Cardiac fibroblast (primary cell): ENCODE measurements at places on chromosomes 3 and 15.

- no peak for DNase-seq
Observed at GRCh38 chr3:113063126-113063894, 72.5 kb downstream of the GTPBP8 start.

- DNase-seq = peak; percentile 49
Observed at GRCh38 chr15:52031556-52031955, 12.5 kb downstream of the MAPK6 start.

GRCh38 chr3:155190691-155191090 is 102.8 kb downstream of the STRIT1 start:
- no peak for DNase-seq

DNA sequence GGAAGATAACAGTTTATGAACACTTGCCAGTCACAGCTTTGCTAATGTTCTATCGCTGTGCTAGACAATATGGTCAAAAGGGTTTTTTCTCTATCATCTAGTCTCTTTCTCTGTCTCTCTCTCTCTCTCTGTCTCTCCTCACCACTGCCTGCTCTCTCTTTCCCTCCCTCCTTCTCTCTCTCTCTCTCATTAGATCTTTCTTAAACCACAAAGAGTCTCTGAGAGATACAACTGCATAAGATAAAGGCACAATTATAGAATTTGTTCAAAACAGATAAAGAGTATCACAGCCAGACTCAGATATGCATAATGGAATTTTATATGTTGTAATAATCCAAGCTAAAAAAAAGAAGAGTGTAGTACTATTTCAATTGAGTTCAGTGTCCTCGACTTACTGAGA is 258.4 kb downstream of the MECOM start:
- DNase-seq = no peak

DNA sequence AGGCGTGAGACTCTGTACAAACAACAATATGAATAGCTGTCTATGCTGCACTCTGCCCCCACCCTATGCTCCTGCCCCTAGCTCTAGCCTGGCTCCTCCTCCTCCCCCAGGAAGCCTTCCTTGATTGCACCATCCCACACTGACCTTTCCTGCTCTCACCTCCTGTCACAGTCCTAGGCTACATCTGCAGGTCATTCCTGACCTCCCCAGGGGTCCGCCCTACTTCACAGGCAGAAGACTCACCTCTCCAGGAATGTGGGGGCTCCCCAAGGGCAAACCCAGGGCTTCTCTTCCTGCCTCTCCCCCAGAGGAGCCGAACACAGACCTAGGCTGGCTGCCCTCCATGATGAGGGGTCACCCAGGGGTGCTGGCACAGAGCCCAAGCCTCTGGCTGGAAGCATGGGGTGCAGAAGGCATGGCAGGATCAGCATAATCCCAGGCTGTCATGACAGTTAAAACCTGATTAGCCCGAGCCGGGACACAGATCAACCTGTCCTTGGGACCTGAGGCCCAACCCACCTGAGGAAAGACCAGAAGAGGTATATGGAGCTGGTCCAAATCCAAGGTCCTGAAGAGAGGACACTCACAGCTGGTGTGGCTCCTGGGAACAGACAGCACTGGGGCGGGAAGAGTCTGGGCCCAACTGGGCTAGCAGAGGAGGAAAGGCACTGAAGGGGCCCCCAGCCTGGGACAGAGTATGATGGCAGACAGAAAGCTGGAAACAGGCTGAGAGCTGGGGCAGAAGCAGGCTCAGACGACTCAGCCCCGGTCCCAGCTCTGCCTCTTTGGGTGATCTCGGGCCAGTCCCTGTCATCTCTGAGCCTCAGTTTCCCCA is 5.9 kb downstream of the SEMA7A start:
- no peak for DNase-seq

GRCh38 chr3:117898722-117899522 is 1135.7 kb downstream of the IGSF11 start:
- DNase-seq = peak; percentile 38

- DNase-seq = no peak
Observed at GRCh38 chr15:68653031-68653635, 74.3 kb downstream of the CORO2B start.

DNA sequence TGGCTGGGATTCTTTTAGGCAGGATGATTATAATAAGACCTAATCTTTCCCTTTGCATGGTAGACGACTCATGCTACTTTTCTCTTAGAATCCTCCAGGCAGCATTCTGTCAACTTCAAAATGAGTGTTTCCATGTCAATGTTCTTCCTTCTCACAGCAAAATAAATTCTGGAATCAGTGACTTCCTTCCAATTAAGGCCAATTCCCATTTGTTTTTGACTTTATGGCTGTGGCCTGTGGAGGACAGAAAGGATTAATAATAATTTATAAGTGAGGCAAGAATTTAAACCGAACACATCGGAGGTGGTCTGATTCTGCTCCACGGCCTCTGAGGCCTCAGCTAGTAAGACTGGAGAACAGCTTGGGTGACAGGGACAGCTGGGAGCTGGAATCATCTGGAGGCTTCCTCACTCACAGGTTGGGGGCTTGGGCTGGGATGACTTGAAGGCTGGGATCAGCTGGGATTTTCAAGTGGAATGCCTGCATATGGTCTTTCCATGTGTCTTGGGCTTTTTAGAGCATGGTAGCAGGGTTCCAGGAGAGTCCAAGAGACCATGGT is 241.8 kb upstream of the MCTP2 start:
- no peak for DNase-seq

DNA sequence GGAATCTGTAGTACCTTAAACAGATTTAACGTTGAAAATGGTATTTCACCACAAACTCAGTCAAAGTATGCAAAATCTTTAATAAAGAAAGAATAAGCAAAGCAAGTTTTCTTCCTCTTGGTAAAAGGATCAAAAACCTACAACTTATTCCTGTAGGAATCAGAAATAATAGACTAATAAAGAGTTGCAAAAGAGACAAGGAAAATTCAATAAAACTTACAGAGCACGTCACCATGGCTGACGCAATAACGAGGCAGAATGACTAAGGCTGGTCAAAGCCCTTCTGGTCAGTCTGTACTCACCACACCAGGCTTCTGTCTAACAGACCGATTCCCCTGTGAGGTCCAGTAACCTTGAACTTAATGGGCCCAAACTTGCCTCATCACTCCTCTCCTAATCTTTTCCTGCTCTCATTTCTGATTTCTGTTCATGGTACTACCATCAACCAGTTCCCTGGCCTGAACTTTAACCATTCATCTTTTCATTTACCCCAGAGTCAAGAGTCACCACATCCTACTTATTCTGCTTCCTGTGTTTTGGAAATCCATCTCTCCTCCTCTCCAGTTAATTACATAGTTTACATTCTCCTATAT is 5.0 kb downstream of the MASP1 start:
- DNase-seq = peak; percentile 78

- peak; percentile 81 for DNase-seq
Observed at GRCh38 chr3:50254577-50255250, 14.2 kb upstream of the SEMA3B start.

DNA sequence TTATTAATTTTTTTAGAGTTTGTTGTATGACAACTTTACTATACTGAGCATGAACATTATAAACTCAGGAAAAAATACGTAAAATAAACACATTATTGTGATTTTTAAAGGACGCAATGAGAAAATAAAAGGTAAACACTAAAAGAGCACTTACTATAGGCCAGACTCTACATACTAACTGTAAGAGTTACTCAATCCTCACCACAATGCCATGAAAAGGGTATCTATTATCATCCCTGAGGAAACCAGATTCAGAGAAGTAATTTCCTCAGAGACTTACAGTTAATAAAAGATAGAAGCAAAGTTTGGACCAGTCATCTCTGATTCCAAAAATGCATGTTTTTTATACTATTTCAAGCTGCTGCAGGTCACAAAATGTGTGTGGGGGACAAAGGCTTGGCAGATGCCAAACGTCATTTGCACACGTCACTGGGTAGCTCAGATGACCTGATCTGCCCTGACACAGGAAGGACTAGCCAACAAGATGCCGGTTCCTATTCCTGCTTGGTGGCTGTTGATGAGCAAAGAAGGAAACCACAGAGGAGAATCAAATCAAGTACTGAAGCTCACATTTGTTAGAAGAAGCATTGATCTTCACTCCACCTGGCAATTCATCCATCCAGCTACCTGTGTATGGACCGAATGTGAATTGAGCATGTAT is 42.3 kb downstream of the KLHL6 start:
- DNase-seq = no peak

DNA sequence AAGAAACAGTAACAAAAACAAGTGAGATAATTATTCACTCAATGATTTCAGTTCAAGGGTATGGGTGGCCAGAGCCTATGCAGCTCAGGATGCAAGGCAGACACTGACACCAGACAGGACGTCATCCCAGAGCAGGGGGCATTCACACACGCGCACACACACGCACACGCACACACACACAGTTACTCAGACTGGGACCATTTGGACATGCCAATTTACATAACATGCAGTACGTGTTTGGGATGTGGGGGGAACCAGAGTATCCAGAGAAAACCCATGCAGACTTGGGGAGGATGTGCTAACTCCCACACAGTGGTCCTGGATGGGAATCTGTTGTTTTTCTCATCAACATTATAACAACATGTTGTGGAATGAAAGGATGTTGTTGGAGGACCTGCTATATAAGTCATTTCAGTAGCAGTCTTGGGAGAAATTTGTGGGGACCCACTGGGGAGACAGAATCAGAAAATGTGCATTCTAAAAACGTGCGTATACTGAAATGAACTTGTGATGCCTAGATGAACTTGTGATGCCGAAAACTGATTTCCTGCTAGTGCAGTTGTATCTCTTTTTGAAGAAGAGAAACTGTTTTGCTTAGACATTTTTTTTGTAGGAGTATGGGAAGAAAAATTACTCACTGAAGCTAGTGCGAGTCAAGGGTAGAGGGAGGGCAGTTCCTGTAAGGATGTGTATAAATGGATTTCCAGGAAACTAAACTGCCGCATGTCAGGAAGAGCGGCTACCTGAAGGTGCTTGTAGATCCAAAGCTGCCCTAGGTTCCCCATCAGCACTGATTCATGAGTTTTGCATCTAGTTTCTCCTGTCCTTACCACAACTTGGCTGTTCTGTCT is 25.2 kb downstream of the CD200 start:
- DNase-seq = peak; percentile 53

DNA sequence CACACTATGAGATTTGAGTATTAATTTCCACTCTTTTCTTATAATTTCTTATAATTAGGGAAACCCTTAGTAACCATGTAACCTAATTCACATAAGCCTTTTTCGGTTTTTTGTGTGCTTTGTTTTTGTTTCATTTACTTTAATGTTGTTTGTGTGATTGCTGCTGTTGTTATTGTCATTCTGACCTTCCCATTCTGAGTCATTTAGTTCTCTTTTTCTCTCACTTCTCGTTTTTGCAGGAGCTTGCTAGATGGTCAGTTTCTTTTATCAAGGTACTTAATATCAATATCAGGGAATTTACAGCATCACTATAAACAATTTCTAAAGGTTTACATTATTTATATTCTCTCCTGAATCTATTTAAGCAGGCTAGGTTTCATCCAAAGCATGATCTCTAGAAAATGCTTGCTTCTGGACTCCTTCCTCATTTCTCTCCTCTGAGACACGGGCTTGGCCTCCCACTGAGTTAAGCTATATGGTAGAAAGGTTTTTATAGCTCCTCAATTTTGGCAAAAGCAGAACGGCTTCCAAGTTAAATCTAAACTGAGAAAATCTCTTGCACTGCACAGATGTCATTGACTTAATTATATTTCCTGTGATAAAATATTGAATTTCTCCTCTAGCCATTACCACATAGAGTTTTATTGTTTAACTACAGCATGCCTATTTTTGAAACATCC is 534.2 kb downstream of the NSUN3 start:
- no peak for DNase-seq

DNA sequence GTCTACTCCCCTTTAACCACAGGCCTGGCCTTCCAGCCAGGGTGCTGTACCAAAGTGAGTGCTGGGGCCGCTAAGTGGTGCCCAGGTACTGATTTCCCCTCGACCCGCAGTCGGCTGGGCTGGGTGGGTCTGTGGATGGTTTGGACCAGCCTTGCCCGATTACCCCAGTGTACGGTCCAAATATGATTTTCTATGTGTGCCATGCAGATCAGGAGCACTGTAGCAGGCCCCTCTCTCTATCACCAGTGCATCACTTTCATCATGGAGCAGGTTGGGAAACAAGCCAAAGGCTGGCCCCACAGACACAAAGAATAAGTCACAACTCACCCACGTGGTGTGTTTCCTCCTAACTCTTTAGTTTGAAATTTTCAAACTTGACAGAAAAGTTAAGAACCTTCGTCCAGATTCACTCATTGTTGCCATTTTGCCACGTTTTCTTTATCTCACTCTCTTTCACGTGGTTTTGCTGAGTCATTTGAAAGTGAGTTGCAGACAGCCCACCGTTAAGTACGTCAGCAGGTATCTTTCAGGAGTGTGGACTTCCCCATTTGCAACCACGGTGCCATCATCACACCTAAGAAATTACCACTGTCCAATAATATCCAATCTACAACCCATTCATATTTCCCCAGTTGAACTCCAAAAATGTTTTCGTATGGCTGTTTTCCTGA is 37.0 kb downstream of the ZNF710 start:
- peak; percentile 49 for DNase-seq

- DNase-seq = no peak
Observed at GRCh38 chr15:81331600-81331999, 7.7 kb upstream of the STARD5 start.

DNA sequence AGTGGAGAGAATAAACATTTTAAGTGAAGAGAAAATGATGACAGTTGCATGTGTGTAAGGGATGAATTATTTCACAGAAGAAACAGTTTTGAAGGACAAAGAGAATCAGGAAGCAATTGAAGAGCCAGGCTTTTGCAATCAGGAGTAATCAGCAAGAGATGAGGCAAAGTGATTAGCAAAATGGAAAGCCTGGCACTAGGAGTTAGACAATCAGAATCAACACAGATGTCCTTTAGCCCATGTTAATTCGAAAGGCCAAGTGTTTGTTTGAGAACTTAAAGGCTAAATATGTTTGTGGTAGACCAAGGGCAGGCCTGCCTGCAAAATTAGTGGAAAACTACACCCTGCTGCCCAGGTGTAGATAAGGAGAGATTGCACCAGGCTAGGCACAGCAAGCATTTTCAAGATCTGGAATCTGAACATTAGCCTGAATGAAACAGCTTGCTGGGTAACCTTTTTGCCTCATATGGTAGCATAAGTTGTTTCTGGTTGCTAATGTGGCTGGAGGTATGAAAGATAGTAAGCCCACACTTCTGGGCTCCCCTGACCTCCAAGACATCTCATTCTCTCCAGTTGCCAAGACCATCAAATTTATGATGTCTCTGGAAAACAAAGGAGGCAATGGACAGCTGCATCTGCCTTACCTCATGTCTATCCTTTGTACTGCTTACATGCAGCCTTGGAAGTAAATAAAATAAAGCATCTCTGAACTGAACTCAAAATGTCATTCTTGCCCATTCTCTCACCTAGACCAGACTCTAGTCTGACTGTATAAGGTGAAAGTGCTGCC is 22.0 kb upstream of the LEKR1 start:
- no peak for DNase-seq

DNA sequence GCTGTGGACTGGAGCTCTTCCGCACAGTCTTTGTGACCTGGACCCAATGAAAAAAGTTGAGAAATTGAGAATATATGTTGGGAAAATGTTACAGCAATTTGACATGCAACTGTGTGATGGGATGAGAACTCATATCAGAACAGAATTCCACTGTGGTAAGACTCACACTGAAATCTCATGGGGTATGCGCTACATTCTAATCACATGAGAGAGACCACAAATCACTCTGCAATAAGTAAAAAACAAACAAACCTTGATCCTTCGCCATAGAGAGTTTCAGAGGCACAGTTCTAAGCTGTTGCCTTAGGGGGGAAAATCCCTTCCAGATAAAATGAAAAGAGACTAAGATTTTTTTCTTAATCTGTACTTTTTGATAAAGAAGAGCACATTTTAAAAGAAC is 37.3 kb downstream of the LMCD1 start:
- peak; percentile 76 for DNase-seq

GRCh38 chr3:55543181-55543614 is 56.1 kb upstream of the WNT5A start:
- no peak for DNase-seq

GRCh38 chr3:52014613-52015012 is 18.9 kb upstream of the RPL29 start:
- DNase-seq = no peak
